H1 (cell line): ENCODE measurements at places on chromosomes 16 and 17. TPM values are rescaled to one million over a fixed set of nuclear protein-coding genes. Genes with fewer than 3 reads are reported as not detected.

DNA sequence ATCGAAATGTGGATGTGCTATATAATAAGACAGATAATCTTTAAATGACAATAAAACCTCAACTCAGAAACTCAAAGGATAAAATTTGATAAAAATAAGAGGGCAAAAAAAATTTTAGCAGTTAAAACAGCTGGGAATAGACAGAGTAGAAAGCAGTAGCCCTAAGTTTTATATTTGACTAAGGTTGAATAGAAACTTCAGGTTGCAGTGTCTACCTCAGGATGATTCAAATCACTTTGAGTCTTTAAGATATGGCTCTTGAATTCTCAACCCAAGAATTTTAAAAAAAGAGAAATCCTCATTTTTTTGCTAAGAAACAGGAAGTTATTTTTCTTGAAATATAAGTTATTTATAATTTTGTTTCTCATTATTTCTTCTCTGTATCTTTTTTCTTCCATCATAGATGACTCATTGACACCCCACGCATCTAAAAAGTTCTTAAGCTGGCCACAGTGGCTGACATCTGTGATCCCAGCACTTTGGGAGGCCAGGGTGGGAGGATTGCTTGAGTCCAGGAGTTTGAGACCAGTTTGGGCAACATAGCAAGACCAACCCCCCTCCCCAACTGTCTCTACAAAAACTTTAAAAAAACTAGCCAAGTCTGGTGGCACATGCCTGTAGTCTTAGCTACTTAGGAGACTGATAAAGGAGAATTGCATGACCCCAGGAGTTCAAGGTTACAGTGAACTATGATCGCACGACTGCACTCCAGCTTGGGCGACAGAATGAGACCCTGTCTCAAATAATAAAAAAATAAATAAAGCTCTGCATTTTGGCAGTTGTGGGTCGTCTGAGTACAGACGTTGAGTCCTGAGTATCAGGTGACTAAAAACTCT is 23.9 kb downstream of the NFAT5 start:
- DNase-seq, result no peak

GRCh38 chr16:35201151-35201550 is 1741.7 kb downstream of the TP53TG3F start:
- DNase-seq, result no peak

DNA sequence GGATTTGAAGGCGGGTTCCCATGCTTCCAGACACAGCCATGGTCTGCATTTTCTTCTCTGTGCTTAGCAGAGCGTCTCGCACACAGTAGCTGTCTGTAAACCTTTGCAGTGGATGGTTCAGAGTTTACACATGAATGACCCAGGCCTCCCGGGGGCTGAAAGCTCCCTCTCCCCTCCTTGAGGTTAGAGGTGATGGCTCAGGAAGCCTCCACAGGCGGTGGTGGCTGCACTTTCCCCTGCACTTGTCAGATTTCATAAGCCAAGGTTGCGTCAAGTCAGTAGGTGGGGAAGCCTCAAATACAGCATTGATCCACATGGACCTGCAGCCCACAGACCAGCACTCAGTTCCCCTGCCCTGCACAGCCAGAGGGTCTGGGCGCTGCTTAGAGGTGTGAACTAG is 211.9 kb downstream of the KATNIP start:
- DNase-seq, result no peak

DNA sequence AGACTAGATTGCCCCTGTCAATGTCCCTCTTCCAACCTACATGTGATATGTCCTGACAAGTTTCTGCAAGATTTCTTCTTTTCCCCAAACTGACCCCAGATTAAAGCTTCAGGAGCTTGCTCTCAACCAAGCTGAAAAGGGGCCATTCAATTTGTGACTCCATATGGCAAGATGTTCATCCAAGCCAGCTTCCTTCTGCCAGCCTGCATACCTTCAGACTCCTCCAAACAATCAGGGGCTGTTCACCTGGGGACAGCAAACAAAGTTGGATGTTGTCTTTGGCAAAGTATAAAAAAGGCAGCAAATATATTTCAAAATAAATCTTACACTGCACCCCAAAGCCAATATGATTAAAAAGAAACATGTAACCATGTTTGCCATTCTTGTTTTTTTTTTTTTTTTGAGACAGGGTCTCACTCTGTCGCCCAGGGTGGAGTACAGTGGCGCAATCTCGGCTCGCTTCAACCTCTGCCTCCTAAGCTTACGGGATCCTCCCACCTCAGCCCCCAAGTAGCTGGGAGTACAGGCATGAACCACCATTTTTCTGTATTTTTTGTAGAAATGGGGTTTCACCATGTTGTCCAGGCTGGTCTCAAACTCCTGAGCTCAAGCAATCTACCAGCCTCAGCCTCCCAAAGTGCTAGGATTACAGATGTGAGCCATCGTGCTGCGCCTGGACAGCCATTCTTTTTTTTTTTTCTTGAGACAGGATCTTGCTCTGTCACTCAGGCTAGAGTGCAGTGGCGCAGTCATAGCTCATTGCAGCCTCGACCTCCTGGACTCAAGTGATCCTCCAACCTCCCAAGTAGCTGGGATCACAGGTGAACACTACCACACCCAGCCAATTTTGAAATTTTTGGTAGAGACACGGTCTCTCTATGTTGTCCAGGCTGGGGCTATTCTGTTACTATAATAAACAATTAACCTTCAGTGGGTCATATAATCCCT is 50.0 kb upstream of the AKAP1 start:
- no peak for DNase-seq

GRCh38 chr17:80315517-80316182 is 55.0 kb downstream of the RNF213 start:
- DNase-seq, result no peak

GRCh38 chr16:88103581-88104188 is 152.5 kb downstream of the BANP start:
- DNase-seq, result no peak

GRCh38 chr17:73939806-73940205 is 263.7 kb upstream of the RPL38 start:
- no peak for DNase-seq

GRCh38 chr16:30113031-30113710 is at the start of gene GDPD3:
TSS of gene GDPD3 (minus strand) at chr16:30113537. CDS start at chr16:30113478, 59 bp downstream.
- DNase-seq, result no peak

DNA sequence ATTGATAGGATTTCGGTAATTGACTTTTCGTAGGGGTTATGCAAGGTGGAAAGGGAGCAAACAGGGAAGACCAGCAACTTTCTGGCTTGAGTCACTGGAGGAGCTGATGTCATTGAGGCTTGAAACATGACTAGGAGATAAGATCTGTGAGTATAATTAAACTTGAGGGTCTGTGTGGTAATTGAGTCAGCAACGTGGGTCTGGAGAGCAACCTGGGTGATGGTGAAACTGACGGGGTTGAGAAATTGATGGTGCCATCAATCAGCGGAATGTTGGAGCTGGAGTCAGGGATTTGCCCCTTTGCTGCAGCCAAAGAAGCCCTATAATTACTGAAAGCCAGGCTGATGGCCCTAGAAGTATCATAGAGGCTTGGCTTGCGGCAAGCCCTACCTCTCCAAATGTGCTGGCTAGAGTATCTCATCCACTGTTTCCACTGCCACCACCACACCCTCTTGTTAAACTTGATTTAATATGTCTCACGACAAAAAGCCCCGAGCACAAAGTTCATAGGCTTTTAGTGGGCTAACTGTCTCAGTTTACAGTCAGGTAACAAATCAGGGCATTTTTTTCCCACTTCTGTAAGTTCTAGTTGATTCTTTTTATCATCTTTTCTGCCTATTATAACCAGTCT is 186.9 kb upstream of the ELAC2 start:
- no peak for DNase-seq

- DNase-seq, result no peak
Observed at GRCh38 chr17:39236450-39236927, 10.7 kb upstream of the STAC2 start.

DNA sequence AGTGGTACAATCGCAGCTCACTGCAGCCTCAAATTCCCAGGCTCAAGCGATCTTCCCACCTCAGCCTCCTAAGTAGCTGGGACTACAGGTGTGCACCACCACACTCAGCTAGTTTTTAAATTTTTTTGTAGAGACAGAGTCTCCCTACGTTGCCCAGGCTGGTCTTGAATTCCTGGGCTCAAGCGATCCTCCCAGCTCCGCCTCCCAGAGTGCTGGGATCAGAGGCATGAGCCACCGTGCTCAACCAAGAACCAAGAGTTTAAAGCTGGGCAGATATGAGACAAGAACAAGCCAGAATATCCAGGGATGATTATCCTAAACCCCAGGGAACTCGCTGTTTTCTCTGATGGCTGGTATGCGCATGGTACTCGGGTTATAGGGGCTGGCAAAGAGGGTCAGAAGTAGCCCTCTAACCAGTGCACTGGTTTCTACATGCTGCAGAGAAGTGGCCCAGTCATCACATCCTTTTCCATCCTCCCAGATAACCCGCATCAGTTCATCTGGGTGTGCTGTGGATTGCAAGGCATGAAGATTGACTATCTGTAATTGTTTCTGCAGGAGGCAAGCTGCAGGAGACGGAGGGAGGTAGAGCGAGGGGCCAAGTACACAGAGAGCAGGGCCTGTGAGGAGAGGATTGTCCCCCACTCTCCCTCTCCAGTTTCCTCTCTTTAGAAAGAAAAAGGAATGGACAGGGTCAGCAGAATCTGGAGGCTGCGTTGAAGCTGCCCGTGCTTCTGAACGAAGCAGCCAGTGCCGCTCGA is 33.6 kb upstream of the TOB1 start:
- DNase-seq, result no peak

GRCh38 chr16:29231244-29231643 is 175.3 kb downstream of the NPIPB11 start:
- DNase-seq, result peak; percentile 45

GRCh38 chr17:81277946-81278693 is 17.0 kb downstream of the SLC38A10 start:
- no peak for DNase-seq

- DNase-seq, result no peak
Observed at GRCh38 chr17:1834380-1835149, 4.8 kb downstream of the RPA1 start.

GRCh38 chr16:52976539-52977167 is 76.0 kb downstream of the CHD9NB start:
- DNase-seq, result no peak

DNA sequence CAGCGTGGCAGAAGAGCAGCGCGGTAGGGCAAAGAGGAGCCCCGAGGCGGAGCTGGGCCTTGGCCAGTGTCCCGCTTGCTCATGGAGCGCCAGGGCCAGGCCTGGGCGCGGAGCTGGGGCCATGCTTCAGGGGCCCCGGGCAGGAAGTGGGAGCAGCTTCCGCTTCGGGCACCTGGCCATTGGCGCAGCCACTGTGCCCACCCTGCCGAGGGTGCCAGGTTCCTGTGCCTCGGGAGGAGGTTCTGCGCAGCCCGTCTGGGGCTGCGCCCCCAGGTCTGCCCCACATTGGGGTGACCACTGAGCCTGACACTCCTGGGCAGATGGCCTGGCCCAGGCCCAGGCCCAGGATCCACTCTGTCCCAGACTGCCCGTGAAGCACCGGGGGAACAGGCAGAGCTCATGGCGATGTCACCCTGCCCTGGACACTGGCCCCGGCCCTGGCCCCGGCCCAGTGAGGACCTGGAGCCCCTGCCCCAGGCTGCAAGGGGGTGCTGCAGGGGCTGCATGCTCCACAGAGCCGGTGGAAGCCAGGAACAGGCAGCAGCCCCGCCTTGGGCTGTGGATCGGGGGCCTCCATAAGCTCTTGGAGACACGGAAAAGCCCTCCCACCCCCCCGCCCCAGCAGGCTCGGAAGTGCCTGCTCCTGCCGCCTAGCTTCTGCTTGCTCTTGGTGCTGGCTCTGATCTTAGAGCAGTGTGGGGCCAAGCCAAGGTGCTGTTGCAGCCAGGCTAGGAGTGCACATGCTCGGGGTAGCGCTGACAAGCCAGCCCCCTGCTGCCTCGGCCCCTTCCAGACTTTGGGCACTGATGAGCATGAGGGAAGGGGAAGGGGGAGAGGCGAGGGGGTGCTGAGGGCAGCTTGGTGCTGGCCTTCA is 35.9 kb upstream of the FOXJ1 start:
- no peak for DNase-seq

DBNDD1 gene
- total RNA-seq, result 69.9 and 76.0 TPM in 2 replicates

TNK1 gene
- 7.6 and 8.7 TPM in 2 replicates for total RNA-seq

ESRP2 gene
- total RNA-seq, result 45.8 and 50.3 TPM in 2 replicates
